ENCODE measurements at places on chromosomes 3 and 15.

DNA sequence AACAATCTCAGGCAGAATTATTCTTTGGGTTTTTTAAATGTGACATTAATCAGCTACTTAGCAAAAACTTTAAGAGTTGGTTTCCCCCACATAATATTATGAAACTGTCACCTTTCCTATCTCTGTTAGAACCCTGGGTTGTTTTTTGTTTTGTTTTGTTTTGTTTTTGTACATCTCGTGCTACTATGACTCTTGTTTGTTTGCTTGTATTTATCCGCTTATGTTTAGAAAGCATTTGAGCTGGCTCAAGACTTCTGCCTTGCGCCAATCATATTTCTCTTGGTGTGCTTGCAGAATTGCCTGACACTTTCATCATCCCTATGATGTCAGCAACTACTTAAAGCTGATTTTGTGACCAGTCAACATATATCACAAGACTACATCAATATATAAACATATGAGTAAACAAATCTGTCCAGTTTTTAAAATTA, 116.9 kb downstream of the DCLK3 start:
- DNase-seq = peak; percentile 80

DNA sequence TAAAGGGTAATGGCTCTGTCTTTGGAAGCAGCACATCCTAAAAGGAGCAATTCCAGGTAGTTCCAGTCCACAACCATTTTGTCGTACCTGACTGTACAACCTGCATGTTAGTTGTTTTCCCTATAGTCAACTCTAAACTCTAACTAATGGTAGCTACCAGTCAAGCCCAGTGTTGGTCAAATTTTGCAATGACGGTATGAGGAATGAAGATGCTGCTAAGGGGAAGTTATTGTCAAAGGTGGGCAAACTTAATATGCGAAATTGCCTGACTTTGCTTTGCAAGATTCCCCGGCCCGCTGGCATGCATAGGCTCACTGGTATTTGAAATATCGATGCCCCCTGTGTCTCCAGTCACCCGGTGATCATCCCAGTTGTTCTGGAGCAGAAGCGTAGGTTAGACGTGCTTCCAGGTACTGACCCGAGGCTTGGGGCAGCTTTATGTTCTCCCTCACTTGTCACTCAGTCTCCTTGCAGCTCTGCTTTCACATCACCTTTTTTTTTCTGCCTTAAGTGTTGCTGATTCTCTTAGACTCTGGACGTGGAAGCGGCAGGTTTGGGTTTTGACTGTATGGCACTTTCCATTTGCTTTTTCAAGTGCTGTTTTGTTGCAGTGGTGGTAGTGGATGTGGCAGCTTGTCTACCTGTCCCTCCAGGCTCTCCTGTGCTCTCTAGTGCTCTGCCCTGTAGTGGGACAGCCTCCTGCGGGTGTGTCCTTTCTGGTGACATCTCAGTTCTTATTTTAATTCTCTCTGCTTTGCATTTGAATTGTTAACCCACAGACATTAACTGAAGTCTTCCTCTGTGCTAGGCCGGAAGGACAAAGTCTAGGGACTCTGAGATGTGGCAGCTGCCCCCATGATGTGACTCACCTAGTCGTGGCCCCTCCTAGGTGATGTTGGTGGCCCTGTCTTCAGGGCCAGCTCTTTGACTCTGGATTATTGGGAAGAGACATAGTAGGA, 95.8 kb upstream of the UMPS start:
- DNase-seq = no peak

DNA sequence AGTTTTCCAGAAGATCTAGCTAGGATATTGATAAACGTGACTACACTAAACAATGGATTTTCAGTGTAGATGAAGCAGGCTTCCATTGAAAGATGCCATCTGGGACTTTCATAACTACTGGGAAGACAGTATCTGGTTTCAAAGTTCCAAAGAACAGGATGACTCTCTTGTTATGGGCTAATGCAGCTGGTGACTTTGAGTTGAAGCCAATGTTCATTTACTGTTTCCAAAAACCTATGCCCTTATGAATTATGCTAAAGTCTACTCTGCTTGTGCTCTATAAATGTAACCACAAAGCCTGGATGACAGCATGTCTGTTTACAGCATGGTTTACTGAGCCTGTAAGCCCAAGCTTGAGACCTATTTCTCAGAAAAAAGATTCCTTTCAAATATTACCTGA, 245.4 kb downstream of the GBE1 start:
- DNase-seq = no peak

GRCh38 chr3:184169896-184170875, 4.5 kb upstream of the AP2M1 start:
- DNase-seq = no peak

DNA sequence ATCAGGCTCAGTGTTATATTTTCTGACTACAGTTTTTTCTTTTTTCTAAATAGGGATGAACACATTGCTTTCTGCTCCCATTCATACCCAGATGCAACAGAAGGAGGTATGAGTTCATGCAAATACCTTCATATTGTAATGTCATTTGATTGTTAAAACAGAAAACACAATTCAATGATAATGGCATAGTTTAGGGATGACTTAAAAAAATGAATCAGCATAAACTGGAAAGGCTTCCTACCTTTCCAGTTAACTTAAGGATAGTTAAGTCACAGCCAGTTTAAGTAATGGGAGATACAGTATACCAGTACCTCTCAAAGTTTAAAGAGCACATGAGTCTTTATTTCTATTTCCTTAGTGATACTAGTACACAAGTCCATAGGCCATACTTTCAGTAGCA, 24.9 kb downstream of the KNL1 start:
- DNase-seq = no peak

Data from fibroblast of skin of scalp (primary cell).